ENCODE measurements at places on chromosomes 13 and 19.

GRCh38 chr13:23912469-23912868 is 15.2 kb upstream of the C1QTNF9B start:
- no peak for DNase-seq

DNA sequence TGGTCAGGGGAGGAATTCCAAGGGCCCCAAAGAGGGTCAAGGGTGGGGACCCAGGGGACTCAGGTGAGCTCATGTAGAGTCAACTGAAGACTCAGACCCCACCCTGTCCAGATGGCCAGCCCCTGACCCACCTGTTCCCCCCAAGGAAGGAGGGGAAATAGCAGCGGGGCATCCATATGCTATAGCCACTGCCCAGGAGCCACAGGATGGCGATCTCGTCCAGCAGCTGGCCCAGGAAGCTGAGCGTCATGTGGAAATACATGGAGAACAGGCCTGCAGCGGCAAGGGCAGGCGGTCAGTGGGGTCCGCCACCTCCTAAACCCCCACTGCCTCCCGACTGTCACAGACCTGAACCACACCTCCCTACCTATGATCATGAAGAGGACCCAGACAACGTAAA is 21.4 kb downstream of the ACER1 start:
- no peak for DNase-seq

GRCh38 chr13:79056706-79057105 is 349.3 kb downstream of the RBM26 start:
- no peak for DNase-seq

DNA sequence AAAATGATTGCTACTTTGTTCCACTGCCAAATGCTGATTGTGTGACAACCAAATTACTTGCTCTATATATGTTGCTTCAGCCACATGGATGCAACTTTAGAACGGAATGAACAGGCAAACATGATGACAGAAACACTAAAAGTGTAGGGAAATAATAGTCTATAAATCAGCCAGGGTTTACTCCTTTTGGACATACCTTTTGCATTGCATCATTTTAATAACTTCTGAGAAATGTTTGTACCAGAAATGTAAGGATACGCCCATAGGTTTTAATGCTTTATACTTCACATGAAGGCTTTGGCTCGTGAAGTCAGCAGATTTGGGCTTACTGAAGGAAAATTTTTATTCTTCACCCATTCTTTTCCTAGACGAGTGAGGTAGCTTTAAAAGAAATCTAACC is 141.0 kb downstream of the POSTN start:
- DNase-seq: no peak

- no peak for DNase-seq
Measured at GRCh38 chr19:16497042-16497441, 848 bp downstream of the C19orf44 start.

- DNase-seq: no peak
Measured at GRCh38 chr13:92436924-92437323, 789.7 kb upstream of the GPC6 start.

- DNase-seq: peak; percentile 63
Measured at GRCh38 chr13:77860507-77860981, 58.1 kb downstream of the EDNRB start.

DNA sequence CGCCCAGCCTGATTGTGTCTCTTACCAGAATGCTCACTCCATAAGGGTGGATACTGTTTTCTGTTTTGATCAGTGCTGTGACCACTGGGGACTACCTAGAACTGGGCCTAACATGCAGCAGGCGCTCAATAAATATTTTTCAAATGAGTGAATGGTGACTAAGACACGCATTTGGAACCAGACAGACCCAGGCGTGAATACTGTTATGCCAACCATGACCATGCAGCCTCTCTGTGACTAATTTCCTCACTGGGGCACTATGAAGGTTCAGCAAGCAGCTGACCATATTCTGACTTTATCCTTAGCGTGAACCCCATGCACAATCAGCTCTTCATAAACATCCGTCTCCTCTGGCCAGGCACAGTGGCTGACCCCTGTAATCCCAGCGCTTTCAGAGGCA is 13.0 kb upstream of the SPC24 start:
- no peak for DNase-seq

Measured in hematopoietic multipotent progenitor cell treated with erythropoietin and hydrocortisone succinate and interleukin-3 and kit ligand, for 6 days (in vitro differentiated cells).